Thyroid gland (tissue), 4 donors: ENCODE measurements at places on chromosomes 13 and 19. TPM values are rescaled to one million over a fixed set of nuclear protein-coding genes. Genes with fewer than 3 reads are reported as not detected.

Gene SYT5
- total RNA-seq, result not detected

GRCh38 chr19:5097331-5097930 is 128.5 kb downstream of the KDM4B start:
- DNase-seq, result no peak

DNA sequence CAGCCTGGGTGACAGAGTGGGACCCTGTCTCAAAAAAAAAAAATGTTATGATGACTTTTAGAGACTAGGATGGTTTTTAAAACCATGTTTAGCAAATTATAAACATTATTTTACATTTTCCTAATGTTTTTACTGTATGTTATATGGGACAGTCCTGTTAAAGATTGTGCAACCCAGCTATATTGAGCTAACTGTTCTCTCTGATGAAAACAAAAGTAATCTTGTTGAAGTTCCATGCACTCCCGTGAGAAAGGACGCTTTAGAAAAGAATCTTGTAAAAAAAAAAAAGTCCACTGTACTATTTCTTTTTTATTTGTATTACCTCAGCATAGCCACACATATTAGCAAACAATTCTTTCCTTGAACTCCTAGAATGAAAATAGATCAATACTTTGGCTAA is 451.2 kb downstream of the DCT start:
- DNase-seq, result no peak

GRCh38 chr19:49790866-49791265 is 22.2 kb downstream of the FUZ start:
- no peak for DNase-seq
